ENCODE measurements at places on chromosomes 7 and 10.

GRCh38 chr10:33441561-33441960 lies 107.1 kb upstream of the NRP1 start:
- DNase-seq, result no peak

DNA sequence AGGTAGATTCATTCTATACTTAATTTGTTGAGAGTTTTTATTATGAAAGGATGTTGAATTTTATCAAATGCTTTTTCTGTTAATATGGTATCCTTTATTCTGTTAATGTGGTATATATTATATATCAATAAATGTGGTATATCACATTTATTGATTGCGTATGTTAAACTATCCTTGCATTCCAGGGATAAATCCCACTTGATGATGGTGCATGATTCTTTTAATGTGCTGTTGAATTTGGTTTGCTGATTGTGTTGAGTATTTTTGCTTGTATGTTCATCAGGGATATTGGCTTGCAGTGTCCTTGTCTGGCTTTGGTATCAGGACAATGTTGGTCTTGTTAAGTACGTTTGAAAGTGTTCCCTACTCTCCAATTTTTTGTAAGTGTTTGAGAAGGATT lies 11.9 kb downstream of the LRMDA start:
- no peak for DNase-seq

- DNase-seq, result no peak
These were observed 53.4 kb downstream of the AKR1D1 start for GRCh38 chr7:138129551-138130165.

GRCh38 chr10:12834116-12834665 lies 167.3 kb downstream of the CCDC3 start:
- DNase-seq, result no peak

GRCh38 chr7:34165927-34166550 lies 260.7 kb downstream of the BMPER start:
- no peak for DNase-seq

DNA sequence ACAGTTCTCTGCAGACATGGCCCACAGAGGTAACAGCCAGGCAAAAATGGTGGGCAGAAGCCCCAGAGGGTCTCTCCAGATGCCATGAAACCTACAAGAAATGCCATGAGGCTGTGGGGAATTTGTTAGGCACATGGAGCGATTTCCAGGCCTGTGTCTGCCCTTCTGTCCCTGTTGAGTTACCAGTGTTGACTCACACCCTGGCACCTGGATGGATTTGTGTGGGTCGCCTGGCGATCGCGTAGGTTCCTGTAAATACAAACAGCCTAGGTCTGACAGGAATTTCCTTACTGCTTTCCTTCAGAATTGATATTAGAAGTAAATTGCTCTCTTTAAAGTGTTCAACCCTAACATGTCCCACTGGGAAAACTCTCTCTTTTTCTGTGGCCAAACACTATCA lies 164.9 kb upstream of the EEPD1 start:
- no peak for DNase-seq

- no peak for DNase-seq
These were observed 354.5 kb downstream of the FGFR2 start for GRCh38 chr10:121243609-121244241.

DNA sequence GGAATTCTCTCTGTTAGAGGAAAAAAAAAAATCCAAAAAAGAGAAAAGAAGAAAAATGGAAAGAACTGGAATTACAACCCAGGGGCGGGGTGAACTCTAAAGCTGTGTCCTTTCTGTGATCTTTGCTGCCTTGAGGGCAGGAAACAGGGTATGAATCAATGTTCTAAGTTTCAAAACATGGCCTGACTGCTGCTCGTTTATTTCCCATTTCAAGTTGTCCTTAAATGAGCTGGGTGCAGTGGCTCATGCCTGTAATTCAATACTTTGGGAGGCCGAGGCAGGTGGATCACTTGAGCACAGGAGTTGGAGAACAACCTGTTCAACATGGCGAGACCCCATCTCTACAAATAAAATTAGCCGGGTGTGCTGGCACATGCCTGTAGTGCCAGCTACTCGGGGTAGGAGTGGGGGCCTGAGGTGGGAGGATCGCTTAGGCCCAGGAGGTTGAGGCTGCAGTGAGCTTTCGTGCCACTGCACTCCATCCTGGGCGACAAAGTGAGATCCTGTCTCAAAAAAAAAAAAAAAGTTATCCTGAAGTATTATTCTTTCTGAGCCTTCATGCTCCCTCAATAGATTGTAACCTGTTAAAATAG lies 24.7 kb upstream of the TFAM start:
- DNase-seq, result no peak

DNA sequence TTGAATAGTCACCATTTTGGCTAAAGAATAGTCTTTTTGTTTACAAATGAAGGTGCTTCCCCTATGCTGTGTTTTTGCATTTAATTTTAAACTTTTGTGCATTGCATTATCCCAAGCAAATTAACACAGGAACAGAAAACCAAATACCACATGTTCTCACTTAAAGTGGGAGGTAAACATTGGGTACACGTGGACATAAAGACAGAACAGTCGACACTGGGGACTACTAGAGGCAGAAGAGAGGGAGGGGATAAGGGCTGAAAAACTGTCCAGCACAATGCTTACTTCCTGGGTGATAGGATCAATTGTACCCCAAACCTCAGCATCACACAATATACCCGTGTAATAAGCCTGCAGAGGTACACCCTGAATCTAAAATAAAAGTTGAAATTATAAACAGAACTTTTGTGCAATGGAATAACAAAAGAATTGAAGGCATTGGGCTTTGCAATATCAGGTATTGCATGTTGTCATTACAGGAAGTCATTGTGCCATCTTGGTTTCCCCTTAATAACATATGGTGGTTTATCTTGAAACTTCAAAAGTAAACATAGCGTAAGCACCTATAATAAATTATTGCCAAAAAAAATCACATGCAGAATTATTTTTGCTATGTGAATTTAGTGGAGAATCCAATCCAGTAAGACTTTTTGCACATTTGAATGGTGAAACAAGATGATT lies 16.1 kb downstream of the ADD3 start:
- DNase-seq, result no peak

- no peak for DNase-seq
These were observed 119.9 kb upstream of the COL1A2 start for GRCh38 chr7:94274828-94275227.

GRCh38 chr7:40880581-40880980 lies 745.8 kb downstream of the SUGCT start:
- DNase-seq, result no peak

DNA sequence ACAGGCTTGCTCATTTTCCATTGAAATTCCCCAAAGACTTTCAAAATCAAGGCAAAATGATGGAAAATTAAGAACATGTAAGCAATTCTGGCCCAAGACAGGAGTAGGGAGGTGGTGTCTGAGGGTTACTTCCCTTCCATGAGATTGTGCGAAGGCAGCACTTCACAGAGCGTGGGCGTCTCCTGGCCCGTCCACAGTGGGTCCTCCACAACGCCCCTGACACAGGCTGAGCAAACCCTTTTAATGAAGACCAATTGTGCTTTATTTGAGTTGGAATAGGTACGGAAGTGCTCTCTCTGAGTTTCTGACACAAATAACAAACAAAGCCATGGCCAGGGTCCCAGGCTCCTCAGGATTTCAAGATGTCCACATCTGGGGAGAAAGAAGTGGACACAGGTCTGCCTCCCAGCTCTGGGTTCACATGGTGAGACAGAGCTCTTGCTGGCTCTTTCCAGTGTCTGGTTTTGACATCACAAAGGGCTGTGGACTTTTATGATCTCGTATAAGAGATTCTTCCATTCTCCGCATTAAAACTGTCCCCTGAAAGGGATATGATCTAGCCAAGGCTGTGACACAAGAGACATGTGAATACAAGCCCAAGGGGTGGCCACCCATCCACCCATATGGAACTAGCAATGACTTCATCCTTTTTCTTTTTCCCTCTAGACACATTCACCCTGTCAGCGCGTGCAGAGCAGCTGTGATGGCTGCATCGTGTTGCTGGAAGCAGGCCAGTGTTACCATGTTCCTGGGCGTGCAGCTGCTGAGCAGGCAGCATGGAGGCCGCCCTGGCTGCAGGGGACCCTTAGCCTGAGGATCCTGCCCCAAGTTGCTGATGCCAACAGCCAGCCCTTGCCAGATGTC lies 145.6 kb downstream of the ADAM12 start:
- DNase-seq, result no peak

DNA sequence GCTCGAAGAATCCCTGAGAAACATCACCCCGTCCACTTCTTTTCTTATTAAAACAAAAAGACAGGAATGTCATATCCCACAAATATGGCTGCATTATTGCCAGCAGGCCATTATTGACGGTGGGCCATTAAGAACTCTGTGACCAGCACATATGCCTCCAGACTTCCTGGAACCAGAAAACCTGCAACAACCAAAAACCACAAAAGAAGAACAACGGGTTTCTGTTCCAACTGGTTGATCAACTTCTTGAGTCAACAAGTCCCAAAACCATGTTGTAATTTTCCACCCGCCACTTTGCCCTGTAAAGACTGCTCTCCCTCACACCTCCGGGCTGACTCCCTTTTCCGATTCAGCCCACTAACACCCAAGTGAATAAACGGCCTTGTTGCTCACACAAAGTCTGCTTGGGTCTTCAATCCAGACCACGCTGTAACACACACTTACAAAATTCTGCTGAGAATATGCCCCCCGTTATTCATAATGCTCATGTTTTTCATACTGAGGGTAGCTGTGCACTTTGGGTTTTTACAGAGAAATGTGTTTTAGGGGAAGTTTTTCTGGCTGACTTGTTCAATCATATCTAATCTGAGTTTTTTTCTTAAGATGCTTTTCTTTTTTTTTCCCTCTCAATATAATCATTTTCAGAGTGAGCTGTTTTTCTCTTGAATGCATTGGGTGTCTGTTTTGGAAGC lies 20.7 kb downstream of the ZNF107 start:
- DNase-seq, result no peak

DNA sequence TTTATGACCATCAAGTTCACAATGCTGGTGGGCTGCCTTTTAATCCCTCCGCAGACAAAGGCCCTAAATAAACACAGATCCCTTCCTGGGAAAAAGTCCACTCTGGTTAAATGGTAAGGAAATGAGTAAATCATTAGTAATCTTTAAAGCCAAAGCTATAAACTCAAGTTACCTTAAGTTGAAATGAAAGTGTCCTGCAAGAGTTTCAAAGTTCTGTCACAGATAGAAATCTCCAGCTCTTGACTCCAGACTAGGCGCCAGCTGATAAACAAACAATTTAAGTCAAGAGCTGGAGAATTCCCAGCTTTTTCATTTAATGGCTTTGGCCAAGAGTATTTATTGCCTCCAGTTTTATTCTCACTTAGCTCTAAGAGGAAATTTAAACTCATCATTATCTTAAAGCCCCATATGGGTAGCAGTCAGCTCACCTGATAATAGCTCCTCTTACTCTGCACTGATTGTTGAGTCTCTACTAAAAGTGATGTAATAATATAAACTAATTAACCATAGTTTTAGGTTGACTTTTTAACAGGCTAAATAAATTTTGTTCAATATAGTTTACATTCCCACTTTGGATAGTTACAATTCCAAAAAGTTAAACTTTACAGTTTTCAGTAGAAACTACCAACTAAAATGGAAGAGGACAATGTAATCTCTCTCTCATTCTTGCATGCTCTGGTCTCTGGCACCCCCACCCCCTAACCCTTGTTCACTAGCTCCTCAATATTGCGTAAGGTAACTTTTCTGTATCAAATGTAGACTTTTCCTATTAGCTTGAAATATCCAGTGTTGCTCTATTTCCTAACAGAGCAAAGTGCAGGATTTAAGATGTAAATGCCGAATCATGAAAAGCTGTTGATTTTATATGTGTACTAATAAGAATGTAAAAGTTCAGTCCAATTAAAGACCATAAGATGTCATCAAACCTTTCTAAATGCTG lies 56.1 kb downstream of the HIBADH start:
- no peak for DNase-seq

DNA sequence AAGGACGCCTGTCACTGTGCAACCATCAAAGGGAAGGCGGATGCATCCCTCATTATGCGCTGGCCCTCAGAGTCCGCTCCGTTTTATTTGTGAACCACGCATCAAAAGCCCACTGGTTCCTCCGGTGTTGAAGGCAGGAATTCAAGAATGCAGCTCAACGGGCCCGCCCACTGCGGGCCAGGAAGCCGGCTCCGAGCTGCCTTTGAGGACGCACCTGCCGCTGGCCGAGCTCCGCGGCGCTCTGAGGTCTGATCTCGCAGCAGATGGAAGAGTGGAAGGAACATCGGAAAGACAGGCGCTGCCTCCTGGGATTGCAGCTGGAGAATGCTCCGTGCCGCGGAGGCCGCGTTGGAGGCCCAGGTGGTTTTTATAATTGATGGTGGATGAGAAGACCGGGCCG lies 56.9 kb upstream of the ADGRA1 start:
- DNase-seq, result no peak
